ENCODE measurements at places on chromosomes 12 and 14.
A peak's percentile ranks its signal among the peaks of the same experiment; 100 is the strongest.

- no peak for ATAC-seq
These were observed 17.7 kb downstream of the STXBP6 start for GRCh38 chr14:25032092-25032784.

- no peak for ATAC-seq
These were observed 10.9 kb upstream of the HVCN1 start for GRCh38 chr12:110699591-110700445.

DNA sequence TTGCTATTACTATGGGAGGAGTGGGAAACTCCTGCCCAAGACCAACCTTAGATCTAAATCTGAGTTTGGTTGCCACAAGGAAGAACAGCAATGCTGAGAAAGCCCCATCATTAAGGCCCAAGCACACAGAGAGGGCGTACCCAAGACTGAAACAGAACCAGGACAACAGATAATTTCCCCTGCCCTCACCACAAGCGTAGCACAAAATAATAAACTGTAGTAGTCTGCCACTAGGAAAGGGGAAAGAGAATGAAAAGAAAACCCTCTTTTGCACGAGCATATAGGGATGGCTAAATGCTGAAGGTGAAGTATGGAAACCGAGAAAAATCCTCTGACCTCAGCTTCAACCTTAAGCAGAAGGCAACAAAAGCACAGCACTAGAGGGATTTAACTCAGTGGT lies 76.5 kb upstream of the DHRS4 start:
- no peak for ATAC-seq

- ATAC-seq = no peak
These were observed 94.7 kb downstream of the SLC5A8 start for GRCh38 chr12:101115326-101115725.

DNA sequence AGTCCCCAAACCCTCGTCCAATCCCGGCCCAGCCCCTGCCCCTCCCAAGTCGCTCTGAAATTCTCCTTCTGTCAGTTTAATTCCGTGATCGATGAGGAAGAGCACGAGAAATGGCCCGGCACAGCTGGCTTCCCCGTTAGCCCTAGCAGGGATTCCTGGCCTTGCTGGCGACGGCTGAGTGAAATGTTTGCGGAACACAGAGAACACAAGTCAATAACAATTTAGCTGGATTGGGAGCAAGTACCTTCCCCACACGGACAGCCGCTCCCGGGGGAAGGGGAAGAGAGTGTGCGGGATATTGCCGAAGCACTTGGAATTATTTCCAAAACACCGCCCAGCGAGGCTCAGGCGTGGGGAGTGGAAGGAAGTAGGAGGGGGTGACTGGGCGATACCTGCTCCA lies 134.6 kb downstream of the RBM19 start:
- ATAC-seq = no peak

DNA sequence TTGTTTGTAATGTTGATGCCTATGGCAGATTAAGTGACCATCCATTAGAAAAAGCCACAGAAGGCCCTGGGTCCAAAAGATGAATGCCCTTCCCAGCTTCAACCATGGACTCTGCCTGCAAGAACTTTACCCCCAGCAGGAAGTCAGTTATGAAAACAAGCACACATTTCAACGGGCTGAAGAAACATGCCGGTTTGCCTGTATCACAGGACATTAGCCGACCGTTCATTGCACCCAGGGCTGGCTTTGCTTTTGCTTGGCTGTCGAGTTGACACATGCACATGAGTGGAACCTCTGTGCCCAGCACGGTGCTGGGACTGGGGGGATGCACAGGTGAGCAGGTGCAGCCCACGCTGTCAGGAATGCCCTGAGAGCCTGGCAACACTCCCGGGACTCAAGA lies 1087.0 kb downstream of the BCL11B start:
- no peak for ATAC-seq

DNA sequence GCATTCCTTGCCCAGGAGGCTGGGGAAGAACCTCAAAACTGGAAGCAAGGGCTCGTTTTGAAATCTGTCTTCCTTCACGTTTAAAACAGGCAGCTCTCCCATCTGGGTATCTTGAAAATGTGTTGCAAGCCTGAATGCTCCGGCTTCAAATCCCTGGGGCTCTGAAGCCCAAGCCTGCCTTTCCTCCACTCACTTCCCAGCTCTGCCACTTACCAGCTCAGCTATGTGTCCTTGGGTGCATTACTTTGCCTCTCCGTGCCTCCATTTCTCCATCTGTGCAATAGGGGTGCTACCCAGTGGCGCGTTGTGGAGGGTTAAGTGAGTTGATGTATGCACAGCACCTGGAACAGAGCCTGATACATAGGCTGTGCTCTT lies 97.6 kb downstream of the GCH1 start:
- ATAC-seq = no peak

DNA sequence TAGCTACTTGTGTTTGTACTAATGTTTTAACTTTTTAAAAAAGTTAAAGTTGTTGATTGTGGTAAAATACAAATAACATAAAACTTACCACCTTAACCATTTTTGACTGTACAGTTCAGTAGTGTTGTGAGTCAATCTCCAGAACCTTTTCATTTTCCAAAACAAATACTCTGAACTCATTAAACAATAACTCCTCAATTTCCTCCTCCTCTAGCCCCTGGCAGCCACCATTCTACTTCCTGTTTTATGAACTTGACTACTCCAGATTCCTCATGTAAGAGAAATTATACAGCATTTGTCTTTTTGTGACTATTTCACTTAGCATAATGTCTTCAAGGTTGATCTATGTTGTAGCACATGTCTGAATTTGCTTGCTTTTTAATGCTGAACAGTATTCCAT lies 299.1 kb upstream of the AMIGO2 start:
- no peak for ATAC-seq

- ATAC-seq = no peak
These were observed 26.7 kb downstream of the TOGARAM1 start for GRCh38 chr14:44988694-44989093.

GRCh38 chr14:68074765-68075381 lies 255.3 kb downstream of the RAD51B start:
- no peak for ATAC-seq

- peak; percentile 38 for ATAC-seq
These were observed 8.6 kb downstream of the INF2 start for GRCh38 chr14:104697892-104698583.

DNA sequence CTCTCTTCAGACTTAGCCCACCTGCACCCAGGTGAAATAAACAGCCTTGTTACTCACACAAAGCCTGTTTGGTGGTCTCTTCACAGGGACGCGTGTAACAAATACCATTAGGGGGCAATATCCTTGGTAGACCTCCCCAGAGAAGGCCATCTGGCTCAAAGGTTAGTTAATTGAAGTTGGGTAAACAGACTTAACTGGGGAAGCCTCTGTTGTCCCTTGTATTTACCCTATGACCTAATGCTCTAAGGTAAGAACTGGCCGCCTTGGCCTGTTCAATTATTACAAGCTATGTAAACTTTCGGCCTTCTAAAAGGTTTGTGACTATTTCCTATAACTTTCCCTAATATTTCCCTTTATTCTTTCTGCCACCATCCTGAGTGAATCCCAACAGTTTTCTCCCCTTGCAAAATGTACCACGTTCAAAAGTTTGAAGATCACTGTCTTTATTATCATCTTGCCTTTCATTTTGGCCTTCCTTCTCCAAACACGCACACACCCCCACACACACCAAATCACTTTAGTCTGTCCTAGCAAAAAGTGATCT lies 15.3 kb upstream of the LYZ start:
- no peak for ATAC-seq
